ENCODE measurements at places on chromosomes 7 and 10.

GRCh38 chr7:132407764-132408163 is 168.5 kb downstream of the PLXNA4 start:
- no peak for DNase-seq

DNA sequence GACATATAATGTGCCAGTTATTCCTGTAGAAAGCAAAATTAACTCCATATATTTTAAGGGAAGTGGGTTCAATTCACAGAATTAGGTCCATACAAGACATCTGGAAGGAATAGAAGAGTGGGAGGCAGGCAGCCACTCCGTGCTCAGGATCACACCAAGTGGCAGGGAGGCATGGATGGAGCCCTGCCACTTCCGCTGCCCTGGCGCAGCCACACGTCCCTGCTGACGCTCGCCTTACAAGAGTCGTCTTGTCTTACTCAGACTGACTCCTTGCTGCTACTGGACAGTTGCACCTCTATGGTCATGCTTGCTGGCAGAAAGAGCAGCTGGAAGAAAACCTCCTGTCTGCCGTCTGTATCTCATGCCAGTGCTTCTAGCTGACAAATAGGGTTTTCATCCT is 579.9 kb upstream of the POM121L12 start:
- no peak for DNase-seq

GRCh38 chr7:100604028-100604975 is 2.1 kb downstream of the PCOLCE start:
- peak; percentile 7 for DNase-seq

GRCh38 chr7:131747658-131748232 is 191.3 kb upstream of the PODXL start:
- DNase-seq, result peak; percentile 38

GRCh38 chr7:1744296-1745017 is 74.4 kb downstream of the ELFN1 start:
- no peak for DNase-seq

DNA sequence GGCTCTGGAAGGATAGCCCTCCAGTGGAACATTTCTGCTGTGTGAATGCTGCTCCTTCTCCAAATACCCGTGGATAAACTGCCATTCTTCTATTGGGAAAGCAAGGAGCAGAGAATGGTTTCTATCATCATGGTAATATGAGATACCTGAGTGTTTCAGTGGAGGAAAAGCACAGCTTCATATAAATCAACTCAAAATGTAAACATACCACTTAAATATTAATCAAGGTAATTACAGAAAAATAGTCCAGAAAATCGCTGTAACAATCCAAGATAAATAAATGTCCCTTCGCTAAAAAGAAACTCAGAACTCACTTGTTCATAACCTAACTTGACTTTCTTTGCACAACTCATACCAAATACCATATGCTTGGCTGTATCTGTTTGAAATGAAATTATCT is 635.8 kb downstream of the PARD3 start:
- no peak for DNase-seq

- DNase-seq, result no peak
Observed at GRCh38 chr7:47150497-47151260, 431.2 kb downstream of the TNS3 start.

- no peak for DNase-seq
Observed at GRCh38 chr7:111274857-111275256, 183.9 kb downstream of the LRRN3 start.

GRCh38 chr10:62637249-62638061 is 167.1 kb upstream of the ADO start:
- DNase-seq, result no peak

DNA sequence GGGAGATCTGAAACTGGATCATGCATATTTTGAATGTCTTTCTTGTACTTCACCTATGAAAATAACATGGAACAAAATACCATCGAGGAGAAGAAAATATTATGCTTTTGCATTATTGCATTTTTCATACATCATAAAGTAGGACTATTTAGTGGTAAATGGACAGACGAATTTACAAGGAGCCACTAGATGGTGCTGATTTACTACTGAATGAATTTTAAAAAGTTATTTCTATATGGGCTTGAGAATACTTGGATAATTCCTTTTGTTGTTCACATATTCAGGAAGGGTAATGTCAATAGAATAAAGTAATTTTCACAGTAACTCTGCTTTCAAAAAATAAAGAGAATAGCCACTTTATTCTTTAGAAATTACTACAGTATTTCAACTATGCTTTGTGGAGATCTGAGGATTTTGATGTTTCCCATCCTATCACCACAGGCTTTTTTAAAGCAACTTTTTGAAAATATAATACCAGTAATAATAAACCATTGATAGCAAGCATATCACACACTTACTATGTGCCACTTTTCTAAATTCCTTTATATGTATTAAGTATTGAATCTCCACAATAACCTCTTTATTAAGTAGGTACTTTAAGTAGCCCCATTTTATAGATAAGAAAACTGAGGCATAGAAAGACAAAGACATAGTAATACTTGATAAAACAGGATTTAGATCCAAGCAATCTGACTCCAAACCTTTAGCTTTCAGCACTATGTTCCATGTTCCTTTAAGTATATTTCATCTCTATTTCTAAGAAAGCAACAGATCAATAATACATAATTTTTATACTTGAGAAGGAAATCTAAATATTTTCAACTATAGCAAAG is 38.6 kb downstream of the NEBL start:
- DNase-seq, result no peak

DNA sequence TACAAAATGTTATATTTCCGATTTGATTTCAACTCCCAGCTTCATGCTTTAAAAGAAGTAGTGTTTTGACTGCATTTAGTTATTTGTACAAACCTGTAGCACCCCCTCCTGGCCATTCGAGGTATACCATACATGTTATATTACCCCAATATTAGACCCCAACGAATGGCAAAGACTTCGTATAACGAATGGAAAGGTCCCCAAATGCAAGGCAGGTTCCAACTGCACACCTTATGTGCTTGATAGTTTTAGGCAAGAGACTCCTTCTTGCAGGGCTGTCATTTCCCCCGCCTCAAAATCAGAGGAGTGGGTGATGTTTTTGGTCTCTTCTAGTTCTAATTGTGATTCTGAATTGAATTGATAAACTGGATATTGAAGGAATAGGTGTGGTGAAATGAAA is 101.1 kb upstream of the TARP start:
- DNase-seq, result no peak

DNA sequence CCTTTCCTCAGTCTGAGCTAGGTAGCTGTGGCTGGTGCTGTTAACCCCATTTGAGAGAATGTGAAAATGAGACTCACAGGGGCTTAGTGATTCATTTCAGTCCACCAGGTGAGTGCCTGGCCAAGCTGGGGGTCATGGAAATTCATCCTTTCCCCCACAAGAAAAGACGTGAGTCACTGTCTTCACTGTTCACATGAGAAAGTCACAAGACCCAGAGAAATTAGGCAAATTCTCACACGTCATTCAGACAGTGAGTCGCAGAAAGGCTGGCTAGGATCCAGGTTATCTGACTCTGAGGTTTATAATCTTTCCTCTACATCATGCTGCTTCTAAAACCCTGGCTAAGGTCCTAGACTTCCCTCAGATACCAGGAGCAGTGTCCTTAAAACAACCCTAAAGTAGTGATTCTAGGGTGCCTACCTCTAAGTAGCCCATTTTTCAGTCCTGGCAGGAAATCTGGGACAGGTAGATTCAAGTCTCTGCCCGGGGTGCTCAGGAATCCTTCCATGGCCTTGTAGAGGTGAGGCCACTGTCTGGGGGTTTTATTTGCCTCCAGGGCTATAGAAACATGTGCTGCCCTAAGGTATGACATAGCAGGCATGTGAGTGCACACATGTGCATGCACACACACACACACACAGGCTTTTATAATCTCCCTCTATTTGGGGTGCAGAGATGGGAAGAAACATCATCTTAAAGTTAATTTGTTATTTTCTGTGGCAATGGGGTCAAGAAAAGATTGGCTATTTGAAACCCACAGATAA is 427.9 kb upstream of the CELF2 start:
- DNase-seq, result no peak

DNA sequence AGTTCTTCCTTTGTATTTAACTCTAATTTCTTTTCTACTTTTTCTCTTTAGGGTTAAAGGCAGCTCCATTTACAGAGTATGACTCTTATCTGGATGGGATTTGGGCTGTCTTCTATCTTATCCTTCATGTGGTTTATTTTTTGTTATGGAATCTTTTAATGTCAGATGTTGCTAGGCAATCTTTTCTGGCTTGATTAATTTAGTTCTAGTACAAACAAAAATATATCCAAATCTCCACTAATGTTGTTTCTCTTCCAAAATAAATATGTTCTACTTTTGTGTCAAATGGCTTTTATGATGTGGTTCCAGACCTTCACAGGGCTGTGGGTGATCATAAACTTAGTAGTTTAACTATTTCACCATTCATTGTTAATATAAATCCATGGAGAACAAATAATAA is 246.9 kb downstream of the AHR start:
- DNase-seq, result no peak

- DNase-seq, result no peak
Observed at GRCh38 chr10:69892816-69893215, 91.1 kb downstream of the COL13A1 start.

DNA sequence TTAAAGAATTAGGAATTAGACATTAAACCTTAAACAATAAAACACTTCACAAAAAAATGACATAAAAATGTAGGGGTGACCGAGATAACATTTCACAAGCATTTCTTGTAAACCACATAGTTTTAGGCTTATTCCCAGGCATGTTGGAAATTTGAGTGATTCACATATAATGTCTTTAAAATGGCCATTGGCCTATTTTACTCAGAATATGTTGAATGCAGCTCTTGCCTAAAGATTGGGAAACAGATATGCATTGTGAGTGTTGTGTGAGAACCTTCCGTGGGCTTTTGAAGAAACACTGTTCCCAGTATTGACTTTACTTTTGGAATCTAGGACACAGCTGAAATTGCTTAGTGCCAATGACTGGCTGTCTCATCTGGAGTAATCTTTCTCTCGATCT is 79.6 kb downstream of the ARL5B start:
- no peak for DNase-seq

DNA sequence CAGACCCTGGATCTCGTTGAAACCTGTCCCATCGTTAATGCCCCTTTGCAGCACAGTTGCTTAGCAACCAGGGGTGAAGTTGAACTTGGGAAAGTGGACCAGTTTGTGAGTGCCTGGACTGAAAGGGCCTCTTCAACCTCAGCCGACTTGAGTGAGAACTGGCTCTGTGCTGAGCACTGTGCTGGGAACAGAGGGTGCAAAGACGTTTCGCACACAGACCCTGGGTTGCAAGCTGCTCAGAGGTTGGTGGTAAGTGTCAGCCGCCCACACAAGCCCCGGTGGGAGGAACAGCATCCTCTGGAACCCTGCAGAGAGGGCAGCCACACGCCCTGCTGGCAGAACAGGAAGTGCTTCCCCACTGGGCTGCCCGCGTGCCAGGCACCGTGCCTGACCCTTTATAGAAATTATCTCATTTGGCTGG is 89.2 kb downstream of the CARD11 start:
- DNase-seq, result no peak

DNA sequence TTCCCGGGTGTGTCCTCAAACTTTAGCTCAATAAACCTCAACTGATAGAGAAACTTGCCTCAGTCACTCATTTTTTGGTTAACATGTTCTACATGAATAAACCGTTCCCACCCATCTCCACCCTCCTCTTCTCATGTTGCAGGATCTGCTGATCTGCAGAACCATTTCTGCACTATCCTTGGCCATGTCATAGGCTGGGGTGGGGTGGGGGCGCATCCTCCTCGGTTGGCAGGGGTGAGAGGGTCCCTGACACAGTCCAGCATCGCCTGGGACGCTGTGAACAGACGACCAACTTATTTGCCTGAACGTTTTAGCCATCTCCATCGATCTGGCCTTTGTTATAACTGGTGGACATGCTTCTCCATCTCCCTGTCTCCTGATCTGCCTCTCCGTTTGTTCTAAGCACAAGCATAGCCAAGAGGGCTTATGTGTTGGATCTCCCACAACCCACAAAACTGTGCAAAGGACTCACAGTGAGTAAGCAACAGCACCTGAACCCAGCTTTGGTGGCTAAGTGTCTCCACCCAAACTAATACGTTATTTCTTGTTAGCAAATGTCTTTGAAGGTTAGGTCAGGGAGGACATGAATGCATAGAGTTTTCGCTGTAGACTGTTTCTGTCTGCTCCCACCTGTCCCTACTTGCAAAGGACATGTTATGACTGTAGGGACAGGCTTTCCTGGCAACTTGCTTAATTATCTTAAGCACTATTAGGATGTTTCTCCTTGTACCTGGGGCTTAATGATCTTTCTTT is 51.7 kb downstream of the PRKCQ start:
- no peak for DNase-seq

DNA sequence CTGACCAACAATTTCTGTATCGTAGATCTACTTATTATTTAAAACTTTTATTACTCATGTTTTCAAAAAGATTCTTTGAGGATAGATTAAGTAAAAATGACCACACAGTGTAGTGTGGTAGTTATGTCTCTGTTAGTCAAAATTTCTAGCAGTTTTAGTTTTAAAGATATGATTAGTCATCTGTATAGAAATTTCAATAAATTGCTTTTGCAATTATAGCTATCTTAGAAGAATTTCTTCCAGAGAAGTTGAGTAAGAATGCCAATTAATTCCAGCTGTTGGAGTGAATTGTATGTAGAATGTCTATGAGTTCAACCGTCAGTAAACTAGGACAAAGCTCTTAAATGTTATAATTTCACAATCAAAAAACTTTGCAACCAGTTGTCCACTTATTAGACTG is 229.7 kb downstream of the CDK14 start:
- no peak for DNase-seq

DNA sequence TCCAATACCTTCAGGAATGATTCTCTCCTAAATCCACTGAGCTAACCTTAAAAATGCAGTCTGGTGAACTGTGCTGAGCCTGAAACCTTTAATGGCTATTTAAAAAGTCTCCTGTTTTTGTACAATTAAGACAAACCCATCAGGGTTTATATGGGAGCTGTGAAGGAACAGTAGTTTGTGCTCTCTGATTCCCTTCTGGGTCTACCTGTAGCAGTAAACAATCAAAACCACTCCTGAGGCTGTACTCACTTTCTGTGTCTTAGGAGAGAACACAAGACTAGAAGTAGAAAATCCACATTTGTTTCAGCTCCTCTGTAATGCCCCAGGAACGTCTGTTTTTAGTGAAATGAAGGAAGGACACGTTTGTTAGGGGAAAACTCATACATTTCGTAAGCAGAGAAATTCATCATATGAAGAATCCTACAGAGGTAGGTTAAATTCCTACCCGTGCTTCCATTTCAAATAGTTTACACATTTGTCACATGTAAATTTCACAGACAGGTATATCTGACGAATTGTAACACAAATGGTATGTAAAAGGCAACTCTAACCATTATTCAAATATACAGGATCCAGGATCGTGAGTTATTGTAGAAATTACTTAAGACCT is 2.6 kb downstream of the CUX1 start:
- no peak for DNase-seq

GRCh38 chr7:27116962-27117886 is 13.3 kb downstream of the HOXA4 start:
- no peak for DNase-seq

All from NCI-H2029 (cell line).